ENCODE measurements at places on chromosomes 2 and 18.

- DNase-seq, result no peak
These were observed 294.1 kb downstream of the ALK start for GRCh38 chr2:29627279-29627711.

DNA sequence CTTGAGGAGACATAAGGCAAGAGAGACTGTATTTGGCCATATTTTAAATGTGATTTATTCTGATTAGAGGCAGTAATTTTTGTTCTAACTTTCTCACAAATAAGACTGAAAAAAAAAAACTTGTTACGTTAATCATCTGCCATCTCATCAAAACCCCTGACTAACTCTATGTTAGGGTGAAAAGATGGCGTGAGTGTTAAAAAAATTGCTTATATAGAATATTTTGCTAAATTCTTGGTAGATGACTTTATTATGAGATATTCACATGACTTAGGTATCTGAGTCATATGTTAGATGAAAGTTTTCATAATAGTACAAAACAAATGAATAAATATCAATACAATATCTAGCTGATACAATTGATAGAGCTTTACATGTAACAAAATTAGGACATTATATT is 1508.7 kb upstream of the TMEFF2 start:
- no peak for DNase-seq

- DNase-seq, result no peak
These were observed 147.2 kb upstream of the L3MBTL4 start for GRCh38 chr18:6561862-6562291.

DNA sequence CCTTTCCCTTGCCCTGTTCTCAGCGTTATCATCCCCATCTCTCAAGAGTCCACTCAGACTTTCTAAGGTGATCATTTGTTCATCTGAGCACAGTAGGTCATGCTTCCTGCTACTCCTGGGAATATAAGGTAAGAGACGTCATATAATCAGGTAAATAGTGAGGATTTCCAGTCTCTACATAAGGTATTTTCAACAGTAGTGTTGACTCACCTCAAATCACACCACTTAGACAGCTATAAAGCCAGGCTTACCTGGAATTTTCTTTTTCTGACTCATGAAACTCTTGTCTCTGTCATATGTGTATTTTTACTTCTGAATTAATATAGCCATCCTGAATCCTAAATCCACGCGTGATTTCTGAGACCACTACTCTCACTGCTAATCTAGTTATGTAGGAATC is 443.2 kb downstream of the ARHGAP15 start:
- DNase-seq, result no peak

GRCh38 chr2:207166349-207167098 is 776 bp upstream of the KLF7 start:
- peak; percentile 76 for DNase-seq

GRCh38 chr2:28546242-28546641 is 50.4 kb downstream of the PLB1 start:
- no peak for DNase-seq

- DNase-seq, result no peak
These were observed 51.3 kb upstream of the NABP1 start for GRCh38 chr2:191626497-191627151.

GRCh38 chr2:233002829-233003657 is 10.0 kb downstream of the NGEF start:
- no peak for DNase-seq
